ENCODE measurements at places on chromosomes 12 and 14.

- DNase-seq, result no peak
Measured at GRCh38 chr12:123726962-123727361, 14.8 kb downstream of the ATP6V0A2 start.

DNA sequence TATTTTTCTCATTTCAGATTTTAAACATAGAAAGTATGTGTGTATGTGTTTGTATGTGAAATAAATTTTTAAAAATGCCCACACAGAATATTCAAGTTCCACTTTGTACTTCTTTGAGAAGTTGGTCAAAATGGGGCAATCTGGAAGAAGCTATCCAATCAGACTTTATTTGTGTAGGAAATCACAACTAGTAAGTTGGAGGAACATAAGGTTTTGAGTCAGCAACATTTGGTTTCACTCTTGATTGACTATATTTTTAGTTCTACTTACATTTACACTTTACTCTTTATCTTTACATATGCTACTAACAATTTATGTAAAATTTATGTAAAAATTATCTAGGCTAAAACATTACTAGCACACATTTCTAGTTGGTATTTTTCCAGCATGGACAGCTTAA lies 128.1 kb downstream of the ATXN7L3B start:
- no peak for DNase-seq

DNA sequence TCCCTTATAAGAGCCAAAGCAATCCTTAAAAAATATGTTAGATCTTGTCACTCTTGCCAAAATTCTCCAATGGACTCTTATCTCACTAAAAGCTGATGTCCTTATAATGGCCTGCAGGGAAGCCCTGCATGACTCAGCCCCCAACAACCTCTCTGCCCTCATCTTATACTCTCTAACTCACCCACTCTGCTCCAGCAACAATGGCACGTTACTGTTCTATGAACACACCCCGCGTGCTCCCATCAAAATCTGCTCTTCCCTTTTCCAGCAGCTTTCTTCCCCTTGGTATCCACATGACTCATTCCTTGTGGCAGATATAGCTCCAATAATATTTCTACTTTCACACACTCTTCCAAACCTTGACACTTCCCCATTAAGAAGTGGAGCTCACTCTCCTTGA lies 108.1 kb downstream of the DENND5B start:
- DNase-seq, result no peak

DNA sequence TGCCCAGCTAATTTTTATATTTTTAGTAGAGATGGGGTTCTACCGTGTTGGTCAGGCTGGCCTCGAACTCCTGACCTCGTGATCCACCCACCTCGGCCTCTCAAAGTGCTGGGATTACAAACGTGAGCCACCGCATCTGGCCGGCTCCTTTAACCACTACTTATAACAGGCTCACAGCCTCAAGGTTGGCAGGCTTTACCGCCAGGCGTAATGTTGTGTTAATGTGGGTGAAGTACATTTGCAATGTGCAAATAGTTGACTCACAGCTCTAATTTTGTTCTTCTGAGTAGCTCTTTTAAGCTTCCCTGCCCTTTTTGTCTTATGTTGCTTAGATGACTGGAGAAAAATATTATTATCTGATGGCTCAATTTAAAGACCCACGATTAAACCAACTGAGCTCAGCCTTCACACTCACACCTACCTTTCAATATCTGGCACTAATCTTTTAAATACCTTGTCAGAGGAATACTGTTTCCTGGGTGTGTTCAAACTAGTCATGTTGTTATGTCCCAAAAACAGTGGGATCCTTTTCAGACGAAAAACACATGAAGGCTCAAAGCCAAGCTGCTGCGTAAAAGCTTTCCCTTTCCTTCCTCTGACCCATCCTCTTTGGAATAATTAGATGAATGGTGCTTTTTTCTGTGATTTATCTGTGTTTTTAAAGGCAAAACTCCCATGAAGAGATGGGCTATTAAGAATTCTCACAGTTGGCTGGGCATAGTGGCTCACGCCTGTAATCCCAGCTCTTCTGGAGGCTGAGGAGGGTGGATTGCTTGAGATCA lies 57.2 kb upstream of the USP44 start:
- peak; percentile 91 for DNase-seq

- peak; percentile 95 for DNase-seq
Measured at GRCh38 chr12:62684570-62685295, 218.1 kb downstream of the MON2 start.

DNA sequence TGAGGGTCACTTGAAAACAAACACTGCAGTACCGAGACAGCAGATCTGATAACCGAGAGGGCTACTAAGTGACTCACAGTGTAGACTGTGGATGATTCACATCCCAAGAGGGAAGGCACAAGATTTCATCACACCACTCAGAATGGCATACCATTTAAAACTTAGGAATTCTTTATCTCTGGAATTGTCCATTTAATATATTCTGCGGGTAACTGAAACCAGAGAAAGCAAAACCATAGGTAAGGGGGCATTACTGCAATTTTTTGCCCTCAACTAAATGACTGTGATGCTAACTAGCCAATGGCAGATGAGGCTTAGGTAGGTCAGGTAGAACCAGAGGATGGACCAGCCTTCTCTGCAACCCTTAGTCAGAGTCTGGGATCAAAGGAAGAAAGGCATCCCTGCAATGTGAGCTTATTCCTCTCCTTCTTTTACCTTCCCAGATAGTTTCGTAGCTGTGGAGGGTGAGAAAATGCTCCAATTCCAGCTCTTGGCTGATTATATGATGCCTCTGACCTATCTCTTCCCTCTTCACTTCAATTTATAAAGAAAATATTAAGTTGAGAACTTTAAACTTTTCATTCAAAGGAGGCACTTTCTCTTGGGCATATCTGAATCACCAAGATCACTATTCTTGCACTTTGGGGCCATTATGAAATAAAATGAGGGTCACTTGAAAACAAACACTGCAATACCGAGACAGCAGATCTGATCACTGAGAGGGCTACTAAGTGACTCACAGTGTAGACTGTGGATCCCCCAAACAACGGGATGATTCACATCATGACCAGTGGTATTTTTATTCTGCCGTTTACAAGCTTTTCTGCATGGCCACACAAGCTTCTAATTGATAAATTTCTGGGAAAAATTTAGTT lies 6.8 kb downstream of the ART4 start:
- no peak for DNase-seq

GRCh38 chr14:42629553-42629952 lies 1022.9 kb downstream of the LRFN5 start:
- no peak for DNase-seq

- DNase-seq, result no peak
Measured at GRCh38 chr14:73235531-73236155, 1.7 kb upstream of the PAPLN start.

- DNase-seq, result no peak
Measured at GRCh38 chr14:95463171-95463901, 53.1 kb downstream of the SYNE3 start.

GRCh38 chr12:100699209-100699608 lies 95.4 kb upstream of the ANO4 start:
- DNase-seq, result no peak

DNA sequence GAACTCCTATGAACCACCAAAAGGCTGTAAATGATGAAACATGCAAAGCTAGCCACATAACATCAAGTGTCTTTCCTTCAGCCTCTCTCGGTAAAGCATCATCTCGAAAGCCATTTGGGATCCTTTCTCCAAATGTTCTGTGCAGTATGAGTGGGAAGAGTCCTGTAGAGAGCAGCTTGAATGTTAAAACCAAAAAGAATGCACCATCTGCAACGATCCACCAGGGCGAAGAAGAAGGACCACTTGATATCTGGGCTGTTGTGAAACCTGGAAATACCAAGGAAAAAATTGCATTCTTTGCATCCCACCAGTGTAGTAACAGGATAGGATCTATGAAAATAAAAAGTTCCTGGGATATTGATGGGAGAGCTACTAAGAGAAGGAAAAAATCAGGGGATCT lies 61.2 kb downstream of the ATG14 start:
- peak; percentile 50 for DNase-seq

GRCh38 chr12:21350975-21351374 lies 16.3 kb upstream of the SLCO1A2 start:
- no peak for DNase-seq

DNA sequence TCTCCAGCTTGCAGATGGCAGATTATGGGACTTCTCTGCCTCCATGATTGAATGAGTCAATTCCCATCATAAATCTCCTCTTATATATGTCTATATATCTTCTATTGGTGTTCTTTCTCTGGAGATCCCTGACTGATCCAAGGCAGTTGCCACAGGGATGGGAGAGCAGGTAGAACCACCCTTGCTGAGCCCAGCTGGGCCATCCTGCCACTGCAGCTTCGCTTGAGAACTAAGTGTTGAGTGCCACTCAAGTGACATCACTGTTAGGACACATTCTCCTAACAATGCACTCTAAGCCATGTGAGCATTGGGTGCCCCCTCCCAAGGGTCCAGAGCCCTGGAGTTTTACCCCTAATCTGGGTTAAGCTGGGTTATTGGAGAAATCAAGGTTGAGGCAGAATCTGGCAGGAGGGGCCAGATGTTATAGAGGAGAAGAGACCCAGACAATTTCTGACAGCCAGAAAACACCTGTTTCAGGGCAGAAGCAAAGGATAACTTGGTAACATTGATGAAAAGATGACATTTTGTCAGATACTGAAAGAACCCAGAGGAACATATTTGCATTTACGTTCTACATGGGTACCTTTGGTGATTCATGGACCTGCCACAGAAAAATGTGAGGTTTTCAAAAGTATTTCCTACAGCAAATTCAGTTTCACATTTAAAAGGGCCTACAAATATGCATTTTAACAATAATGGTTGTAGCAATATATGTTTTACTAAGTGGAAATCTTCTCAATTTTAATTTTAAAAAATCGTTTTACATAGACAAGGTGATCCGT lies 57.2 kb upstream of the MAX start:
- DNase-seq, result no peak

DNA sequence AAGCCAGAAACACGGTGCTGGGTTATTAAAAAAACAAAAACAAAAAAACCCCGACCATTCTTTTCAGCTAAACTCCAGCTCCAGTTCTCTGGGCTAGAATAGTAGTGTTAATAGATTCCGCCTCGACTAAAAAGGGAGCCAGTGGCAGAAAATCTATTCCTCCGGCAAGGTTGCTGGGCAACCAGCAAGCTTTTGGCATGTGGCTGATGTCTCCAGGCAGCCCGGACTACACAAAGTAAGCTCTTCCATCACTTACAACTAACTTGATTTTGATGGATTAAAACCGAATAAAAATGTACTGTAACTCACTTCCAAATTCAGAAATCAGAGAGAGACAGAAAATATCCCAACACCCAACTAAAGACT lies 126.4 kb upstream of the FOXN3 start:
- DNase-seq, result peak; percentile 53

DNA sequence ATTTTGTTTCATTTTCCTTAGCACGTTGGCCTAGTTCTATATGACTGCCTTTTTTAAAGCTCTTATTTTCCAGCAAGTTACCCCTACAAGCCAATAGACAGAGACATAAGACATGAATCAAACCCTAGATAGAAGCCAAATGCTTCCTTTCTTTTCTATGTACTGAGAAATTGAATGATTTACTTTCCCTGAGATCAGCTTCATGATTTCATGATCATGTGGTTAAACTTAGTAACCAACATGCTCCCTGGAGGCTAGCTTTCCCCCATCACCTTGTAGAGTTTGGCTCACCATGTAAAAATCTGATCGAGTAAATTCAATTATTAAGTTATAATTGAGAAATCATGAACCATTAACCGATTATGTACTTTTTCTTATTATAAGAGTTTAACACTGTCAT lies 148.1 kb upstream of the LRIG3 start:
- DNase-seq, result no peak

GRCh38 chr14:50740856-50741255 lies 72.8 kb upstream of the SAV1 start:
- DNase-seq, result no peak

GRCh38 chr12:101909646-101910045 lies 32.3 kb downstream of the DRAM1 start:
- no peak for DNase-seq

GRCh38 chr12:129607301-129607700 lies 296.5 kb downstream of the TMEM132D start:
- DNase-seq, result no peak

GRCh38 chr14:38053666-38054065 lies 154.0 kb upstream of the SSTR1 start:
- no peak for DNase-seq
